ENCODE measurements at places on chromosomes 2 and 18. TPM values are rescaled to one million over a fixed set of nuclear protein-coding genes. Genes with fewer than 3 reads are reported as not detected.

DNA sequence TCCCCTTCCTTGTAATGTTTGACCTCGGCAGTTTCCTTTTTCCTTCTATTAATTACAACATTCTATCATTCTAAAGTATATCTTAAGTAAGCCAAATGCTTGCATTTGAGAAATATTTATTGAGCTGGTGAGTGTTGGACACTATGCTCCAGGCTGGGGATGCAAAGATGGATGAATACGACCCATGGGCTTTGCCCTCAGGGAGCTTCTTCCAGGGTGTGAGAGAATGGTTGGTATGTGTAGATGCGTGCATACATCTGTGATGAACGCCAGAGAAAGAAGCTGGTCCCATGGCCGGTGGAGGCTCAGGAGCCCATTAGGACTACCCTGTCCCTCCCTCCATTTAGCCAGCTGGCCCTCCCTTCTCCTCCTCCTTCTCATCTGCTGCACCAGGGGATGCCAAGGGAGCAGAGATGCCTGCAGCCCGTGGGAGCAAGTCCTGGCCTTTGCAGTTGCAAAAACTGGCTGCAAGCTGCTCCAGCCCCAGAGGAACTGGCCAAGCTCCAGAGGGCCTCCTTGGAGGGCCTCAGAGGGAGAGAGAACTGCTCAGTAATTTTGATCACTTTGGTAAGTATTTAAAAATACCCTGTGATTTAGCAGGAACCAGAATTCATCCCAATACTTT lies 65.7 kb upstream of the FOSL2 start:
- H3K4me1 ChIP-seq = peaks cover 8% of the 10 kb centered on the region
- H3K27me3 ChIP-seq = no peaks in the 10 kb centered on the region
- DNase-seq = no peak
- no peak overlapping the region for H3K27ac ChIP-seq
- no peaks in the 10 kb centered on the region for H3K36me3 ChIP-seq
- H3K4me3 ChIP-seq = no peak overlapping the region

- H3K36me3 ChIP-seq = no peaks in the 10 kb centered on the region
- no peak overlapping the region for H3K27ac ChIP-seq
- H3K27me3 ChIP-seq = no peaks in the 10 kb centered on the region
- H3K4me3 ChIP-seq = no peak overlapping the region
- no peaks in the 10 kb centered on the region for H3K4me1 ChIP-seq
- DNase-seq = no peak
Measured at GRCh38 chr18:60976976-60977375, 356.3 kb upstream of the CDH20 start.

The NEU2 gene
- total RNA-seq = not detected

GRCh38 chr18:22185771-22186386 lies 16.5 kb downstream of the GATA6 start:
- no peak overlapping the region for H3K4me3 ChIP-seq
- no peaks in the 10 kb centered on the region for H3K4me1 ChIP-seq
- no peaks in the 10 kb centered on the region for H3K36me3 ChIP-seq
- DNase-seq = no peak
- H3K27ac ChIP-seq = no peak overlapping the region
- H3K27me3 ChIP-seq = peaks cover 3% of the 10 kb centered on the region

- peaks cover 6% of the 10 kb centered on the region for H3K4me1 ChIP-seq
- no peak overlapping the region for H3K4me3 ChIP-seq
- H3K27me3 ChIP-seq = no peaks in the 10 kb centered on the region
- H3K36me3 ChIP-seq = no peaks in the 10 kb centered on the region
- H3K27ac ChIP-seq = no peak overlapping the region
Measured at GRCh38 chr2:129755786-129756185, 223.7 kb upstream of the RAB6C start.

GRCh38 chr2:170237572-170238120 lies 59.7 kb downstream of the MYO3B start:
- no peak overlapping the region for H3K4me3 ChIP-seq
- DNase-seq = no peak
- no peaks in the 10 kb centered on the region for H3K27me3 ChIP-seq
- H3K27ac ChIP-seq = no peak overlapping the region

GRCh38 chr2:85062565-85062964 lies 70.6 kb upstream of the TCF7L1 start:
- no peaks in the 10 kb centered on the region for H3K27me3 ChIP-seq
- H3K36me3 ChIP-seq = no peaks in the 10 kb centered on the region
- DNase-seq = no peak
- no peak overlapping the region for H3K27ac ChIP-seq
- no peak overlapping the region for H3K4me3 ChIP-seq
- no peaks in the 10 kb centered on the region for H3K4me1 ChIP-seq

GRCh38 chr2:86000938-86001312 lies 104.8 kb downstream of the POLR1A start:
- no peak overlapping the region for H3K27ac ChIP-seq
- peaks cover 27% of the 10 kb centered on the region for H3K4me1 ChIP-seq
- no peaks in the 10 kb centered on the region for H3K36me3 ChIP-seq
- DNase-seq = no peak

GRCh38 chr2:71063216-71063615 lies 5.2 kb upstream of the NAGK start:
- H3K27ac ChIP-seq = no peak overlapping the region
- H3K4me3 ChIP-seq = no peak overlapping the region
- no peaks in the 10 kb centered on the region for H3K36me3 ChIP-seq
- no peaks in the 10 kb centered on the region for H3K27me3 ChIP-seq
- DNase-seq = no peak

- H3K4me3 ChIP-seq = no peak overlapping the region
- H3K27ac ChIP-seq = no peak overlapping the region
- DNase-seq = no peak
- no peaks in the 10 kb centered on the region for H3K4me1 ChIP-seq
- H3K27me3 ChIP-seq = no peaks in the 10 kb centered on the region
Measured at GRCh38 chr18:9561759-9562158, 52.6 kb downstream of the PPP4R1 start.

- H3K4me1 ChIP-seq = no peaks in the 10 kb centered on the region
- H3K4me3 ChIP-seq = no peak overlapping the region
- no peak overlapping the region for H3K27ac ChIP-seq
- no peaks in the 10 kb centered on the region for H3K36me3 ChIP-seq
- no peak for DNase-seq
Measured at GRCh38 chr2:125310657-125311364, 1285.7 kb downstream of the CNTNAP5 start.

DNA sequence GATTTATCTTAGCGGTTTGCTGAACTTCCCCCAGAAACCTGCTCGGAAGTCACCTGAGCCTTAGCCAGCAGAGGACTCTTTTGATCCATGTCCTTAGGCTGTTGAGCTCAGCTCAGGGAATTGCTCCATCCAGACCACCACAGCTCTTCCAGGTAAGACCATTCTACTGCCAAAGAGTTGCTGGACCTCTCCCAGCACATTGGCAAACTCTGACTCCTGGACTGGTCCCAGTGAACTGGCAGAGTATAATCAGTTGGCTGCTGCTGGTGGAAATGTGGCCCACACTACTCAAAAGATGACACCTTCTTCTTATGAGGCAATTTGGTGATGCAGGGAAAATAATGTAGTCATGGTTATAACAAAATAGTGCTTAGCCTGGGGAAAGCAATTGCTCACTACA lies 308.8 kb upstream of the FIGN start:
- H3K4me3 ChIP-seq = no peak overlapping the region
- no peak for DNase-seq
- no peak overlapping the region for H3K27ac ChIP-seq
- H3K27me3 ChIP-seq = no peaks in the 10 kb centered on the region
- H3K4me1 ChIP-seq = no peaks in the 10 kb centered on the region
- H3K36me3 ChIP-seq = no peaks in the 10 kb centered on the region

- peak overlapping the region; percentile 60 for H3K4me3 ChIP-seq
- no peaks in the 10 kb centered on the region for H3K4me1 ChIP-seq
- no peaks in the 10 kb centered on the region for H3K36me3 ChIP-seq
- H3K27ac ChIP-seq = no peak overlapping the region
- H3K27me3 ChIP-seq = no peaks in the 10 kb centered on the region
Measured at GRCh38 chr18:75916624-75916982, 489.1 kb upstream of the SMIM21 start.

The RAX gene
- total RNA-seq = not detected

DNA sequence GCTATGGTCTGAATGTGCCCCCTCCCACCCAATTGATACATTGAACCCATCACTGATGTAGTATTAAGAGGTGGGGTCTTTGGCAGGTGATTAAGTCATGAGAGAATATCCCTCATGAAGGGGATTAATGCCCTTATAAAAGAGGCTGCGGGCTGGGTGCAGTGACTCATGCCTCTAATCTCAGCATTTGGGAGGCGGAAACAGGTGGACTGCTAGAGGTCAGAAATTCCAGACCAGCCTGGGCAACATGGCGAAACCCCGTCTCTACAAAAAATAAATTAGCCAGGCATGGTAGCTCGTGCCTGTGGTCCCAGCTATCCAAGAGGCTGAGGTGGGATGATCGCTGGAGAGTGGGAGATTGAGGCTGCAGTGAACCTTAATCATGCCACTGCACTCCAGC lies 14.3 kb downstream of the POLR2D start:
- peaks cover 18% of the 10 kb centered on the region for H3K36me3 ChIP-seq
- H3K27ac ChIP-seq = no peak overlapping the region
- no peak for DNase-seq
- no peak overlapping the region for H3K4me3 ChIP-seq
- H3K27me3 ChIP-seq = no peaks in the 10 kb centered on the region

The DAW1 gene
- total RNA-seq = not detected

GRCh38 chr2:188326669-188327301 lies 35.1 kb downstream of the GULP1 start:
- no peaks in the 10 kb centered on the region for H3K36me3 ChIP-seq
- peaks cover 34% of the 10 kb centered on the region for H3K4me1 ChIP-seq
- no peak overlapping the region for H3K4me3 ChIP-seq
- no peak for DNase-seq
- H3K27me3 ChIP-seq = no peaks in the 10 kb centered on the region

DNA sequence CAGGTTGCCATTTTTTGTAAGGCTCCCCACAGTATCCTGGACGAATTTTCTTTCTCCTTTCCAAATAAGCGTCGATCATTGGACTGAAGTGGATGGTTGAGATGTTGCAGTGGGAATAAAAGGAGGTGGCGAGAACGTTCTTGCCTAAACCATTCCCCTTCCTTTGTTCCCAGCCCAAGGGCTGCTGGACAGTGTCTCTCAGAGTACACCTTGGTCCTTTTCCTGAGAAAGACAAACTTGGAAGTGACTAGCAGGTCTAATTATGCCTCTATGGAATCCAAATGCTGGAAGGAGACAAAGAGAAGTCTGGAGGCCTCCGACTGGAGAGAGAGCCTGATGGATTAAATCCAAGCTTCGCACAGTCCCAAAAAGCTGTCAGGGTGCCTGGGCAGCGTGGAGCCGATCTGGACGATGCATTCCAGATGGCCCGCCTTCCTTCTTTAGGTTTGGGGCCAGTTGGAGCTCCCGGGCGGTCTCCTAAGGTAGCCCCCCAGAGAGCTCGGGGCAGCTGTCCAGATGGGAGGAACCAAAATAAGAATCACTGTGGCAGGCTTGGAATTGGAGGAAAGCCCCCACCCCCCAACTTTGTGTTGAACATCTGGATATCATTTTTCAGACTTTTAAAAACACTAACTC lies 186.8 kb downstream of the TMEM247 start:
- no peak overlapping the region for H3K4me3 ChIP-seq
- no peaks in the 10 kb centered on the region for H3K27me3 ChIP-seq
- DNase-seq = peak; percentile 78
- peaks cover 17% of the 10 kb centered on the region for H3K4me1 ChIP-seq

DNA sequence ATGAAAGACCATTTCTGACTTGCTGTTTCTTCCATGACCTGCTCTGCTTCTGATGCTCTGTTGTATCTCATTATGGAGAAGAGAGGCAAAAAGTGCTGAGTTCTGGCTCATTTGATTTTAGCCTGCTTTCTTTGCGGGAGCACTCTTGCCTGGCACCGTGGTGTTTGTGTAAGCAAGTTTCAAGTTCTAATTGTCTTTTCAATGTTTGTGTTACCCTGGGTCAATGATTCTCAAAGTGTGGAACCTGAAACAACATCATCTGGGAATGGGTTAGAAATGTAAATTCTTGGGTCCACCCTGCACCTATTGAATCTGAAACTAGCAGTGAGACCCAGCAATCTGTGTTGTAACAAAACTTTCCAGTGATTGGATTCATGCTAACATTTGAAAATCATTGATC lies 85.5 kb upstream of the STON1 start:
- no peak overlapping the region for H3K4me3 ChIP-seq
- peaks cover 16% of the 10 kb centered on the region for H3K4me1 ChIP-seq
- no peak overlapping the region for H3K27ac ChIP-seq
- DNase-seq = no peak
- no peaks in the 10 kb centered on the region for H3K36me3 ChIP-seq

GRCh38 chr2:26605195-26605998 lies 35.8 kb downstream of the CIB4 start:
- DNase-seq = no peak
- no peak overlapping the region for H3K27ac ChIP-seq
- no peaks in the 10 kb centered on the region for H3K27me3 ChIP-seq
- no peak overlapping the region for H3K4me3 ChIP-seq
- H3K4me1 ChIP-seq = no peaks in the 10 kb centered on the region
- no peaks in the 10 kb centered on the region for H3K36me3 ChIP-seq

GRCh38 chr18:77334876-77335275 lies 85.2 kb downstream of the GALR1 start:
- H3K27ac ChIP-seq = no peak overlapping the region
- no peak for DNase-seq
- H3K4me1 ChIP-seq = no peaks in the 10 kb centered on the region
- H3K27me3 ChIP-seq = peaks cover 2% of the 10 kb centered on the region

DNA sequence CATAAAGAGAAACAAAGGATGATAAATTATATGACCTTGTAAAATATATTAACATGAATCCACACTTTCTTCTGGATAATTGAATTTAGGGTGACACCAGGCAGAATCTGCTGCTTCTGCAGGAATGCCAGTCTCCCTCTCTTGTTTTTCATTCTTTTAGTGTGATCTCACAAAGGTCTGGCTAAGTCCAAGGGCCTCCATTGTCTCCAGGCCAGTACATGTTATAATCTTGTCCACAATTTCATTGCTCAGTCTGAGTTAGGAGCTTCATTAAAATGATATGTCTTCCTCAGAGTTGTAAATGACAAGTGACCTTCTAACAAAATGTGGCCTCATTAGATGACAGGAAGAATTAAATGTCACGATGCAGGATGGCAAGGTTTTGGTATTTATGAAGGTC lies 110.2 kb downstream of the APOB start:
- H3K36me3 ChIP-seq = no peaks in the 10 kb centered on the region
- no peaks in the 10 kb centered on the region for H3K27me3 ChIP-seq
- H3K4me1 ChIP-seq = no peaks in the 10 kb centered on the region
- DNase-seq = no peak

DNA sequence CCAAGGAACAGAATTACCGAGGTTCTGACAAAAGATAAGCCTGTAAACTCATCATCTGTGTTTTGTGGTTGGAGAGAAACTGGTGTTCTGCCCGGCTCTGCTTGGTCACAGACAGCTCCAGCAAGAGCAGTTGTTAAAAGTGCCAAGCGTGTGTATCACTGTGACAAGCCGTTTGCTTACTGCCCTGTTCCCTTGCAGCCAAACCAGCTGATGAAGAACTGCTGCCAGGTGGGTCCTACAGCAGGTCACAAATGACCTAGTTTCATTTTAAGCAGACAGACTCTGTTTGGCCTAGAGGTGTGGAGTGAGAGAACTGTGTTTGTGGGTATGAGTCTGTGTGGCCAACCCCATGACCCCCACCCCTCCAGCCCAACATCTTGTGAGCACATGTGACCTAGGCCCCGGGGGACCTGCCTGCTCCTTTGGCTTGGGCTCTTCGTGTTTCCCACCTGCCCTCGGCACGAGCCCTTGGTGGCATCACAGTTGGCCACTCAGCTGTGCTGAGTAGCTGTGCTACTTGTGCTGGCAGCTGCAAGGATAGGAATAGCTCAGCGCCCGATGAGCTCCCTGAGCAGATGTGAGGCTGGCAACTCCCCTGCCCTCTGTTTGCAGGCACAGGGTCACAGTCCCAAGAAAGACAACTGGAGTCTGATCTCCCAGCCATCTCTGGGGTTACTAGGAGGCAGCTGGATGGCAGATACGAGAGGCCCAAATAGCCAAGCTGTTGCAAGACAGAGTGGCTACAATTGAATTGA lies 9.7 kb downstream of the OXER1 start:
- DNase-seq = peak; percentile 75
- H3K4me3 ChIP-seq = peak overlapping the region; percentile 50
- no peaks in the 10 kb centered on the region for H3K36me3 ChIP-seq
- H3K4me1 ChIP-seq = peaks cover 25% of the 10 kb centered on the region

The TCF23 gene
- total RNA-seq = 0.20 TPM
